Skin of body (tissue), 3 donors: ENCODE measurements at places on chromosomes 1 and 21. TPM values are rescaled to one million over a fixed set of nuclear protein-coding genes. Genes with fewer than 3 reads are reported as not detected.

ZNF670 gene
- total RNA-seq: 4.4 TPM

PRR9 gene
- total RNA-seq: 187 TPM

CCDC190 gene
- 0.49 TPM for total RNA-seq

DPT gene
- 191 TPM for total RNA-seq

FMO3 gene
- not detected for total RNA-seq

VWA5B1 gene
- total RNA-seq: 0.39 TPM

PLA2G2F gene
- total RNA-seq: 3.0 TPM

LCK gene
- total RNA-seq: 1.2 TPM

FMN2 gene
- 0.69 TPM for total RNA-seq

PRDM15 gene
- 5.1 TPM for total RNA-seq

FAM72B gene
- total RNA-seq: 2.6 TPM

GBP7 gene
- not detected for total RNA-seq

LCA5L gene
- total RNA-seq: 0.89 TPM

TNFRSF4 gene
- total RNA-seq: 0.39 TPM

CD84 gene
- 3.8 TPM for total RNA-seq

AUNIP gene
- 1.1 TPM for total RNA-seq

ZNF672 gene
- total RNA-seq: 11.2 TPM

PADI3 gene
- total RNA-seq: 15.8 TPM

IVL gene
- total RNA-seq: 71.5 TPM

SLC16A4 gene
- 3.1 TPM for total RNA-seq

EXTL1 gene
- total RNA-seq: 0.69 TPM
